NCI-H510A (cell line): ENCODE measurements at places on chromosomes 13 and 19.

GRCh38 chr13:23289917-23290357 is 109.2 kb downstream of the SGCG start:
- DNase-seq: no peak

DNA sequence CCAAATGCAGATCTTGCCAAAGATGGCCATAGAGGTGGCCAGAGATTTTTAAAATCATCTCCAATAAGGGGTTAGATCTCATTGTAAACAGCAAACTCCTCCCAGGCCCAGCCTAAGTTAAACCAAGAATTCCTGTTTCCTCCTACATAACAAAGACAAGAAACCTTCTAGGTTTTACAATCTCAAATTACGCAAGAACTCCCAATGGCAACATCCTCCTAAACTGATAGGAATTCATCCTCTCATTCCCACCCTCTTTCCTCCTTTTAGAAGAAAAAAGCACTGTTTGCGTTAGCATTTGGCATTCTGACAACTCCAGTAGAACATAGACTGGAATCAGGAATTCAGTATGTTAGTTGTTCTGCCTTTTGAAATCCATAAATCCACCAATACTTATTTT is 14.6 kb downstream of the PROSER1 start:
- DNase-seq: no peak

DNA sequence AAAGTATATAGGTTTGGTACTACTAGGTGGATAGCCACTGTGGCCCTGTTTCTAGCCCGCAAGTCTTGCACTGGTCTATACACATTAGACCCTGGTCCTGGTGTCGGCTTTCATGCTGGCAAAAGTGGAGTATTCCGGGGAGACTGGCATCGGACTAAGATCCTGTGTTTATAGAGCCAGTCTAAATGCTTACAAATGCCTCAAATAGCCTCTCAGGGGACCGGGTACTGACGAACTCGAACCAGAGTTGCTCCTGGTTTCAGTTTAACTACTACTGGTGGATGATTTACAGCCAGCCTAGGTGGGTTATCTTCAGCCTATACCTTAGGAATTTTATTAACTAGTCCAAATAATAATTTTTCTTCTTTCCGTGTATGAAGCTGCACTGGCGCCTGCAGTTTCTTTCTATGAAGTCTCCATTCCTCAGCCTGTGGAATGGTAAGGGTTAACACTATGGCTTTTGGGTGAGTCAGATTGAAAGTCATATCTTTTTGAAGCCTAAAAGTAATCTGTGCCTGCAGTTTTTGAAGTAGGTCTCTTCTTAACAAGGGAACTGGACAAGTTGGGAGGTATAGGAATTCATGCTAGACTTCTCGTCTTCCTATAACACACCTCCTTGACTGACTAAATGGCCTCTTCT is 51.3 kb downstream of the OR10H4 start:
- no peak for DNase-seq

- DNase-seq: no peak
Measured at GRCh38 chr19:38551450-38551813, 66.3 kb downstream of the MAP4K1 start.

DNA sequence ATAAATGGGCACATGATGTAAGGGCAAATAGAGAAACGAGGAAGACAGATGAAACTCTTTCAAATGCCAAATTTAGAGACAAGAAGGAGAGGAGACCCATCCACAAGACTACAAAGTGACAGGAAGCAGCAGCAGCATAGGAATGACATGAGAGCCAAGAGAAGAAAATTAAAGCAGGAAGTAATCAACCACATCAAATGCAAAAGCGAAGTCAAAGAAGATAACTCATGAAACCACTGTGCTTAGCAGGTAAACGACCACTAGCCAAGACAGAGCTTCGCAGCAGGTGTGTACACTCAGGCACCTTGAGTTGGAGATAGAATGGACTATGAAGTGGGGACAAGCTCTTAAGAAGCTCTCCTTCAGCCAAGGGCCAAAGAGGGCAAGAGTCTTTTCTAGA is 64.1 kb downstream of the KLF12 start:
- no peak for DNase-seq

DNA sequence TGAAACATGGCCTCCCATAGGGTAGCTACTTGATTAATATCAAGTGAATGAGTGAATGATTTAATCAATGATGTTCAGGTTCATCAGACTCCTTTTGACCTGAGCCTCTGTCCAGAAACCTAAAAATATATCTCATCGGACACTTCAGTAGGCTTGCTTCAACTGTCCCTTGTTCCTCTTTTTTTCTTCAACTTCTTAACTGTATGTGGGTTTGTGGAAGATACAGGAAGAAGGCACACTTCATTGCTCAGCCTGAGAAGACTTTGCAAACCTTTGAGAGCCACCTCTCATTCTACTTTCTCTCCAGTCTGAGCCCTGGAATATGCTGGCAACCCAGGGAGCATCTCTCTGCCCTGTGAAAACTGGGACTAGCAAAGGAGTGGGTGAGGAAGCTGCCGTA is 557.0 kb downstream of the FGF9 start:
- DNase-seq: no peak
